ENCODE measurements at places on chromosomes 4 and X.

DNA sequence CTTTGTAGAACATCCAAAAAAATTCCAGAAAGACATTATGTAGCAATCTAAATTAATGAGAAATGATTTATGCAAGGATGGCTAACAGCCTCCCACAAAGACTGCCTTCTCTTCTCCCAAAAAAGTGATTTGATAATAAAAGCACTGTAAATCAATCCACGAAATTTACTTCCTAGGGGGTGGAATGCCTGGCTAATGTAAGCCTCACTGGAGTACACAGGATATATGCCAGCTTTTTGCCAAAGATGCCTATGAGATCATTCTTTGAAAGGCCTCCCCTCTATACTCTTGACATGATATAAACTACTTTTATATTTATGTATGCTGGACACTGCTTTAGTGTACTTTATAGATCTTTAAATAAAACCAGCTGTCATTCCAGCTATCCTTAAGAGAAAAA, 211.1 kb downstream of the ADAMTS3 start:
- DNase-seq: no peak

- no peak for DNase-seq
Observed at GRCh38 chrX:24357106-24357505, 3.3 kb upstream of the SUPT20HL1 start.

GRCh38 chrX:34377645-34378044, 245.5 kb upstream of the FAM47A start:
- DNase-seq: no peak

DNA sequence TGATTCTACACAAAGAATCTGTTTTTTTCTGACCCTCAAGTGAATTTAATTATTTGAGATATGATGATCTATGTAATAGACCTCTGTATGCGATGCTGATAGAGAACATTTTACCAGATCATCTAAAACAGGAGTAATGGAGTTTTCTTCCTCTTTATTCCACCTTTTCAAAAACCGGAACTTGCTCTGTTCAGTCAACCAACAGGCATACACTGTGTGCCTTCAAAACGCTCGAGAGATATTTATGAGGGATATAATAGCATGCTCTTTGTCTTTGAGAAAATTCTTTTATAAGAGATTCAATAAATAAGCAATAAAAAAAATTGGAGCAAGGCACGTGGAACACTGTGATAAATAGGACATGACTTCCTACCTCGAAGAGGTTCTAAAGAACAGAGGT, 2.0 kb downstream of the NYX start:
- DNase-seq: no peak

DNA sequence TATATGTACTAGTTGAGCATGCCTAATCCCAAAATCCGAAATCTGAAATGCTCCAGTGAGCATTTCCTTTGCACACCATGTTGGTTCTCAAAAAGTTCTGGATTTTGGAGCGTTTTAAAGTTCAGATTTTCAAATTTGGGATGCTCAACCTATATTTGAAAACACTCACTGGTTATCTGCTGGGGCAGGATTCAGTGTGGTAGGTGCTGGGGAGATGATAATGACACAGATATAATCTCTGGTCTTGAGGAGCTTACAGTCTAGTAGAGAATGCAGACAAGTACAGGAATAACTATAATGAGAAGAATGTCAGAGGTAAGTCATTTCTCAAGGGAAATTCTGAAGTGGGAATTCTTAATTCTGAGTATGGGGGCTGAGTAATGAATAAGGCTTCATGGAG, 59.4 kb upstream of the CITED1 start:
- DNase-seq: no peak

DNA sequence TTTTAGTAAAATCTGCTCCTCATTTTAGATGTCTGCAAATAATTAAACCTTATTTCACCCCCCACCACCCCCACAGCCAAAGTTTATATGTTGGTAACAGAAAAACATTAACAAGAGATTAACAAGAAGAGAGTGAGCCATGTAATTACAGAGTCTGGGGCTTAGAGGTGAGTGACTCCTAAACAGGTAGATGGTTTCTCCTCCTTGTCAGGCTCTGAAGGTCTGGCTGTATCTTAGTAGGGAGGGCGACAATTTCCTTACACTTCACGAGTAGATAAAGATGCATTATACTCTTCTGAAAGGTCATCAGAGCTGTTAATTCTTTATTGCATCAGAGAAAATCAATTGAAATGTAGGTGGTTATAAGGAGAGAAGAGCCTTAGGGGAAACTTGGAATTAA, 171.8 kb upstream of the ANKRD50 start:
- no peak for DNase-seq

DNA sequence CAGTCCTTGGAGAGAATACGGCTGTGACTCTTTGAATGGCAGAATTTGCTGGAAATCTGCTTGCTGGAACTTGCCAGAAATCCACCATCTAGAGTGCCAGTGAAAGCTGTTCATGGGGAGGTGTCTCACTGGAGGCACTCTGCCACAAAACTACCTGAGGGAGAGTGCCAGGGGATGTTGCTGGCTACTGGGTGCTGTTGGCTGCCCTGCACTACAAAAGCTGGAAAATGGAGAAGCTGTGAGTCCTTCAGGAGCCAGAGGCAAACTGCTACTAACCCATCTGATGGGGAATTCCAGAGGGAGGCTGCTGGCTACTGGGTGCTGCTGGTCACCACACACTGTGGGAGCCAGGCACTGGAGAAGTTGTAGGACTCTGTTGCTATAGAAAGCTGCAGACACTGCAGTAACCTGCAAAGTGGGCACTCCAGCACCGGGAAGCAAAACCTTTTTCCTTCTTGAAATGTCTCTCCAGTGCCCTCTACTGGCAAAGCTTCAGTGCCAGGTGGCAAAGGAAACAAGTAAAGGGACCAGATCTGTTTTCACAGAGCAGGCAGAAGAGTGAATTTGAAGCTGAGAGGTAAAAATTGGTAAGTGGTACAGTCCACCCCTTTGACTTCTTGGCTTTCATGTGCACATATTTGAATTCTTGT, 47.8 kb upstream of the HSD17B10 start:
- peak; percentile 33 for DNase-seq

- no peak for DNase-seq
Observed at GRCh38 chr4:110514889-110515479, 39.0 kb downstream of the ENPEP start.

DNA sequence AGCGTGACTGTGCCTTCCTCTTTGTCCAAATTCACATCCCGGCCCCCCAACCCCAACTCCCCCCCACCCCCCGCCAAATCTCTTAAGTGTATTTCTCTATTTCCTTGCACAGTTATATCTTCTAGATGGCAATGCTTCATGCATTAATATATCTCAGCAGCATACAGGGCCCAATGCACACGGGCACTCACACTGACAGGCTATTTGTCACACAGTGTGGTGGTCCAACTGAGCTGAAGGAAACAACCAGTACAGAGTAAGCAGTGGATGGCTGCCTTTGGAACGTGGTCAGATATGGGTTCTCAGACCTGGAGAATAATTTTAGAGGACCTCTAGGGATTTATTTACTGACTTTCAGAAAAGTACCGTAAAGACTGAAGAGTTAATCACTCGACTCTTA, 681 bp downstream of the EXOC1 start:
- DNase-seq: no peak

- DNase-seq: peak; percentile 7
Observed at GRCh38 chr4:1356181-1356998, 9.4 kb downstream of the UVSSA start.

DNA sequence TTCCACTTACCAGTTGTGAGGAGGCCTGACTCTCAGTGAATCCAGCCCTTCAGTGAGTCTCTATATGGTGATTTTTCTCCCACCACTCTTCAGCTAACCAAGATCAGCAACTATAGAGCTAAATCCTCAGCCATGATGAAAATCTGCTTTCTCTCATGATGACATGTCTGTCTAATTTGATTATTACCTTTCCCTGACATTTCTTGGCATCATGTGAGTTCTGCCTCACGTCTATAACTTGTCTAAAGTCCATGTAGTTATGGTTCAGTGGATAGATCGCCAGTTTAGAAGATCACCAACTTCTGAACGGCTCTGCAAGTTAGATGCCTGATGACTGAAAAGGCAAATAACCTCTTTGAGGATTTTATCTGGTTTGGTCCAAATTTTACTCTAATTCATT, 14.9 kb upstream of the DCAF8L1 start:
- no peak for DNase-seq

DNA sequence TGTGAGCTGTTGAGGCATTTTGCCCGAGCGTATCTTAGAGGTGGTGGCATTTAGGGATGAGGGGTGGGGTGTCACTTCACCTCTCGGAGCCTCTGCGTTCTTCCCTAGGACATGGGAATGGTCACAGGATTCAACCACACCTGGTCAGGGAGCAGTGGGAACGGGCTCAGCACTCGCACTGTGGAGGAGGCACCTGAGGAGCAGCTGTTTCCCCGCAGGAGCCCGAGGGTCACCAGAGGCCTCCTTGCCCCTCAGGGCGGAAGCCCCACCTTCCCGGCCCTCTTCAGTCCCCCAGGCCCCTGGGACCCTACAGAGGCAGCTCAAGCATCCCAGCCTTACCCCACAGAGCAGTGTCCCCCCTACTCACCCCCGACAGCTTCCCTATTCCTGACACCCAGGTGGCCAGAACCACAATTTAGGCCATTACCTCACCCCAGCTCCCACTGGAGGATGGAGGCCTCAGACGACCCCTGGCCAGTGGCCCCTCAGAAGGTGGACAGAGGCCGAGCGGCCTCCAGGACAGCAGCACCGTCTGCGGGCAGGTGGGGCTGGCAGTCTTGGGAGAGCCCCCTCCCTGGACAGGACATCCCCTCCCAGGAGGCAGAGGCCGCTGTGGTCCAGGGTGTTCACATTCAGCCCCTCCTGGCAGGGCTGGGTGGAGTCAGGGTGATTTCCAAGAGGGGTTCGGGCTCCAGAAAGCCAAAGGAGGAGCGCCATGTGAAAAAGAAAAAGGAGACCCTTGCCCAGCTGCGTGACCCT, 4.2 kb upstream of the HTRA3 start:
- no peak for DNase-seq

- DNase-seq: no peak
Observed at GRCh38 chrX:42778096-42778495, at the start of gene PPP1R2C. TSS of gene PPP1R2C (minus strand) at chrX:42778163. CDS start at chrX:42778079, 84 bp downstream.

DNA sequence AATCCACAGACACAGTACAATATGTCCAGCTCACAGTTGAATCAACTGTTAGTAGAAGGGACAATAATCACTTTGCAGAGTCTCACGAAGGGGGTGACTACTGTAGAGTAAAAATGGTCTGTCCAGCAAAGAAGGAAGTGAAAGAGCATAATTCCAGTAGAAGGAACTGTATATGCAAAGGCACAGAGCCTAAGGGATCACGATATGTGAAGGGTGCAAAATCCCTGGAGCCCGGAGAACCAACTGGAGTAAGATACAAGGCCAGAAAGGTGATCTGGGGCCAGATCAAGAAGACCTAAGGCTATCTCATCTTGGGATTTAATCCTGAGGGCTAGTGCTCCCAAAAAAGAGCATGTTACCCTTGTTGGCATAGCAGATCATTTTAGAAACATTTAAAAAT, 192.7 kb upstream of the LDB2 start:
- DNase-seq: no peak

- no peak for DNase-seq
Observed at GRCh38 chrX:143768976-143769375, 48.4 kb upstream of the SPANXN2 start.

DNA sequence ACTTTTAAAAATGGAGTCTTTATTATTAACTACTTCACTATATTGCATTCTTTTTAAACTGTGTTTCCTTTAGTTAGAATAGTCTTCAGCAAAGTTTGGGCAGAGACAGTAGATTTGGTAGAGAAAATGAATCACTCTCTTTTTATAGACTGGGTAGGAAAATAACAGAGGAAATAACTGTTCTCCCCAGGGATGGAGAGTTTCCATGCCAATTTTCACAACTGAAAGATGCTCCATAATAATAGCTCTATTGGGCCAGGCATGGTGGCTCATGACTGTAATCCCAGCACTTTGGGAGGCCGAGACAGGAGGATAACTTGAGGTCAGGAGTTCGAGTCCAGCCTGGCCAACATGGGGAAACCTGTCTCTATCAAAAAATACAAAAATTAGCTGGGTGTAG, 13.1 kb downstream of the HSD17B13 start:
- DNase-seq: no peak

- no peak for DNase-seq
Observed at GRCh38 chr4:136088211-136088867, 1444.0 kb downstream of the PCDH18 start.

GRCh38 chr4:104905546-104905945, 241.1 kb upstream of the TET2 start:
- no peak for DNase-seq

DNA sequence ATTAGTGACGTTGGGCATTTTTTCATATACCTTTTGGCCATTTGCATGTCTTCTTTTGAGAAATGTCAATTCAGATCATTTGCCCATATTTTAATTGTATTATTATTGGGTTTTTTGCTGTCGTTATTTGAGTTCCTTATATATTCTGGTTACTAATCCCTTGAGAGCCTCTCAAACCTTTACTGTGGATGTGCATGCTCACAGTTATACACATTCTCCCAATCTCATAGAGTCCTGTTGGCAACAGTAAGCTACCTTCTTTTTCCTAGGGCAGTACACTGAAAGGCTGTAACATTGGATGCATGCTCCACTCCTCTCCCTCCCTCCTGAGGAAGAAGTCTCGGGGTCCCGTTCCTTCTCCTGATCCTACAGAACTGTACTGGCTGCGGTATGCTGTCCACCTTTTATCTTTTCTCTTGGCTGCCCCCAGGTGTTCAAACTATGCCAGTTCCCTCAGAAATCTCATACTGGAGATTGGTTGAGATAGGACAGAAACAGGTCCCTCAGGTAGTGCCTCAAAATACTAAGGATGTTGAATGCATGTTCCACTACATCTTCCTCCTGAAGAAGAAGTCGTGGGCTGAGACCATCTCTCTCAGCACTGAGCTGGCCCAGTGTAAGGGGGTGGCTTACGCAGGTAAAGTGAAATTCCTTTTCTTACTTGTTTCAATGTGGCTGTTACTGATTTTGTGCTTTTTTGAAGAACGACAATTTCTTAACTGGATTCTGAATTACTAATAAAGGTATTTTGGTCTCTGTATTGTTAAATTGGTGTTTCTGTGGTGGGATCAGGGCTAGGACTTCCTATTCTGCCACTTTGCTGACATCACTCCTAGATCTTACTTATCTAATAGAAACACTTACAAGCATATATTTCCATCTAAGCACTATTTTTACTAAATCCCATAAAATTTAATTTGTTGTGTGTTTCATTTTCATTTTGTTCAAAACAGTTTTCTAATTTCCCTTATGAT, 145.4 kb upstream of the HUWE1 start:
- peak; percentile 11 for DNase-seq

DNA sequence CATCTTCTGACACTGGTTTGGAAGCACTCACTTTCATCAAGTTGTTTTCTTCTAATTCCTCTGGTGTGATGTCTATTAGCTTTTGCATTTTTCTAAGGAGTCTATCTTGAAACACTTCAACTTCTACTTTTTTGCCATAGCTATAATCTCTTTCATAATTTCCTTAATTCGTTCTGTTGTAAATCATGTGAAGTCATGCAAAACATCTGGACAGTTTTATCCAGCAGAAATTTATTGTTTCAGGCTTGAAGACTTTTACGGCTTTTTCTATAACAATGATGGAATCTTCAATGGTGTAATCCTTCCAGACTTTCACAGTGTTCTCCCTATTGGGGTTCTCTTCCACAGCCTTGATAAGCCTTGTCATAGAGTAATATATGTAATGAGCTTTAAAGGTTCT, 74.9 kb upstream of the PABPC4L start:
- DNase-seq: no peak
